Activated naive CD4-positive, alpha-beta T cell (primary cell): ENCODE measurements at places on chromosomes 2 and 18.

GRCh38 chr2:233455006-233455405 is 100.7 kb downstream of the DGKD start:
- no peak for DNase-seq

- no peak for DNase-seq
Observed at GRCh38 chr2:139394801-139395200, 614.6 kb upstream of the NXPH2 start.

GRCh38 chr18:49859021-49859359 is 45.7 kb upstream of the ACAA2 start:
- DNase-seq: no peak

DNA sequence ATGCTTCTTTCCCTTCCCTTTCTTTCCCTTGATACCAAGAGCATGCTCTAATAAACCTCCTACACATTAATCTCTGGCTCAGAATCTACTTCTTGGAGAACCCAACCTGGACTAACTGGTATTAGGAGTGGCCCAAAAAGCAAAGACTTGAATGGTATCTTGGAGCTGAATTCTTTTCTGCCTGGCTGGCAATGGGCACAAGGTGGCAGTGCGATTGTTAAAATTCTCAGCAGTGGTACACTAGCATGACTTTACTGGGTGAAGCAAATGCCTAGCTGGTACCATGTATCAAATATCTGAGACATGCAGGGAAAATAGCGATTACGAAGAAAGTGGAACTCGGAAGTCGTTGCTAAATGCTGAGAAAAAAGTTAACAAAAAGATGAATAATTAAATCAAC is 376.1 kb downstream of the XIRP2 start:
- no peak for DNase-seq

GRCh38 chr2:233107831-233108300 is 47.7 kb downstream of the INPP5D start:
- no peak for DNase-seq

- DNase-seq: no peak
Observed at GRCh38 chr2:55150834-55151233, 81.3 kb downstream of the CLHC1 start.

DNA sequence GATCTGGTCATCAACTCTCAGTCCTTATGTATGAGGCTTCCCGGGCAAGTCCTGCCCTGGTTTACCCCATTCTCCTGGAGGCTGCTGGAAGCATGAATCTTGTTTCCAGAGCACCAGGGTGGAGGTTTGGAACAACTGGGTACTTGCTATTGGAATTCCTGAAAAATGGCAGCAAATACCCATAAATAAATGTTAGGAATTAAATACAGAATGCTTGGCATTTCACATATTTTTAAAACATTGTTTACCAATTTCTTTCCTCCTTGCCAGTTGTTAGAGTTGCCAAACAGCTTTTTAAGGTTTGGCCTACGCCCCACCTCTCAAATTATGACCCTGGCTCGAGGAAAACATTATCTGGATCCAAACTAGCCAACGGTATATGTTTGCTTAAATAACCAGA is 90.6 kb upstream of the ZCCHC2 start:
- DNase-seq: no peak

- no peak for DNase-seq
Observed at GRCh38 chr2:45888167-45888566, 236.7 kb downstream of the PRKCE start.

DNA sequence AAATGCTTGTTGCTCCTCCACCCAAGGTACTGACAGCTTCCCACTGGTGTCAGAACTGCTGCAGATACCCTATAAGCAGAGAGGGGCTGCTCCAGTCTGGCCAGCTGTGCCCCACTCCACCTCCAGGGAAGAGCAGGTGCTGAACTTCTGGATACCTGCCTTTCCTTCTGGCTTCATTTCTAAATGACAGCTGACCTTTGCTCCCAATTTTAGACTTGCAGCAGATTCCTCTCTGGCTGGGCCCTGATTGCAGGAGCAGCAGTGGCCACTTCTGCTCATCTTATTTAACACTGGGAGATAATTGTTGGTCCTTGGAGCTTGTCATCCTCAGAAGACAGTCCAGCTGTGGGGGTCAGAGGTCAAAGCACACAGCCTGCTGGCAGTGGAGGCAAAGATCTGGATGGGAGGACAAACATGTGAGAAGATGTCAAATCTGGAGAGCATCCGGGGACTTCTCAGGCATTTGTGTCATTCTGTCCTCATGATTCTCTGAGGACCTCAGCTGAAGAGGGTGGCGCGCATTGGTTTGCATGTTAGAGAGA is 38.9 kb downstream of the SETBP1 start:
- DNase-seq: no peak

GRCh38 chr2:58055033-58055786 is 8.6 kb downstream of the VRK2 start:
- no peak for DNase-seq

- DNase-seq: no peak
Observed at GRCh38 chr2:201444746-201445465, 6.4 kb downstream of the TRAK2 start.

GRCh38 chr18:35525795-35526494 is 28.2 kb upstream of the INO80C start:
- DNase-seq: no peak

DNA sequence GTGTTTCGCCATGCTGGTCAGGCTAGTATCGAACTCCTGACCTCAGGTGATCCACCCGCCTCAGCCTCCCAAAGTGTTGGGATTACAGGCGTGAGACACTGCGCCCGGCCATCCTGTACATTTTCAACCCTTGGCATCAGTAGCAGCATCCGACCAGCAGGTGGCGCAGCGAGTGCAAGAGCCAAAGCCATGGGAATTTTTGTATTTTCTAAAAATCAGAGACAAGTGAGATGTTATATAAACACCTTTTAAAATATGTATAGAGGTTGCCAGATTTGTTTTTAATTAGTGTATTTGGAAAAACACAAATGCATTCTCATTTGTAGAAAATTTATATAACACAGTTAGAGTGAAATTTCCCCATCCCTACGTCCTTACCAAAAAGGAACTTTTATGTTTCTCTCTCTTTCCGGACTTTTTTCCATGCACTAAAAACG is 36.8 kb downstream of the MOGAT1 start:
- peak; percentile 71 for DNase-seq

DNA sequence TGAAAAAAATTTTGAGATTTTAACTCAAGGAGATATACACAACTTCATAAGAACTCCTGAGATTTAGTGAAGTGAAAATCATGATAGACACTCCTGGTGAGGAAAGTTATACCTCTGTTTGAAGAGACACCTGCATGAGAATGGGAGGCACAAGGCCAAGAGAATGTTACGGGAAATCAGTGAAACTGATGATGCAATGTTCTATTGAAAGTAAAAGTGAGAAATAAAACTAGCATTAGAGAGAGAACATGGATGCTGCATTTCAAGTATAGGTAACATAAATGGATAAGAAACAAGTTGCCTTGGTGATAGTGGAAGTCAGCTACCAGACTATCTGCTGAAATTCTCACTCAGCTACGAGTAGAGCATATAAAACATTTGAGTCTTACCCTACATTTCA is 562.1 kb upstream of the FANCL start:
- DNase-seq: no peak

DNA sequence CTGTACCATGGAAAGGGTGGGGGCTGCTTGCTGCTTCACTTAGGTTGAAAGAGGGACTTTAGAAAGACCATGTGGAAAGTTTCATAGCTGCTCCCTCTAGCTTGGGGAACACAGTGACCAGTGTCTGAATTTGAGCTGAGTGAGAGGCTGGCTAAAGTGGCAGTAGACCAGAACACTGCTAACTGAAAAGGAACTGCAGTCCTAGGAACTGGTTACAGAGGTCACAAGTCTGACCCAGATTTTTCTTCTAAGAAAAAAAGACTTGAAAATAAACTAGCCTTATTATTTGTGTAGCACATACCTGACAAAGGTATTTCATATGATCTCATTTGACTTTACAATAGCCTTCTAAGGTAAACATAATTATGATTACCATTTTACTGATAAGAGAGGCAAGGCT is 153.6 kb downstream of the FSHR start:
- DNase-seq: no peak

DNA sequence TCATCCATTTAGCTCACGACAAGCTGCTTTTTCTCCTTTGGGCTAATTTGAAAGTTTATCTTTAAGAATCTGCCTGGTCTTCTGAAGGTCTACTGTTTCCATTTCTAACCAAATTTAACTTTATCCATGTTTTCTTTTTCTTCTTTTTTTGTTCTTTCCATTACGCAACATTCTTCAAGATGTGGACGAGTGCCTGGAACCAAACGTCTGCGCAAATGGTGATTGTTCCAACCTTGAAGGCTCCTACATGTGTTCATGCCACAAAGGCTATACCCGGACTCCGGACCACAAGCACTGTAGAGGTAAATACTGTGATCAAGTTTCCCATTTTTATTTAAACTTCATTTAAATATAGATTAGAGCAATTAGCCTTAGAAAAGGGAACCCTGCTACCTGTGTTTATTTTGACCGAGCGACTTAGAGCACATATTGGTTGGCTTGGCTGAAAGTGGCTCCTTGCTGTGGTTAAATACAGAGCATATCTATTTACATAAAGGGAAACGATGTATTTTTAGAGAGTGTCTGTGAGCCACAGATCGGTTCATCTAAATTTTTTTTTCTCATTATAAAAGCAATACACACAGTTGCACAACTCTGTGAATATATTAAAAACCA is 183.4 kb upstream of the RASGRP3 start:
- no peak for DNase-seq

DNA sequence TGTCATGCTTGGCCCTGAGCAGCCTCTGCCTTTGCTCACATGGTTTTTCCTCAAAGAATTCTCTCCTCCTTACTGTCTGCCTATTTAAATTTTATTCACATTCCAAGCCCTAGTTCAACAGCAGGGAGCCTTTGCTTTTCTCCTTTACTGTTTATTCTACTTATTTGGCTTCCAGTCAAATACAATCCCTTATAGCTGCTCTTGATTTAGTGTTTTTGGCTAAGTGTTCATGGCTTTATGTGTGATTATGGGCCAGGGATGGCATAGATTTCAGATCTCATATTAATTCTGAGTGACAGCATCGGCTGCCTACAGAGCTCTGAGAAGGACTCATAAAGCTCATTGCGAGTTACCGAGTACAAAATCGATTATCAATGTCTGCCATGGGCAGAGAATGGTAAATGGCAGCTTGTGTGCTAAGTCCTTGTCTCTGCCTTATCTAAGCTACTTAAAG is 106.7 kb downstream of the METTL8 start:
- DNase-seq: no peak

GRCh38 chr2:98935111-98935770 is 784 bp downstream of the CRACDL start:
- DNase-seq: no peak

GRCh38 chr2:33158482-33159003 is 211.8 kb downstream of the LTBP1 start:
- no peak for DNase-seq

GRCh38 chr18:32280188-32280783 is 90.4 kb downstream of the MEP1B start:
- no peak for DNase-seq
